ENCODE measurements at places on chromosomes 13 and 19. TPM values are rescaled to one million over a fixed set of nuclear protein-coding genes. Genes with fewer than 3 reads are reported as not detected.

- DNase-seq = no peak
- H3K4me1 ChIP-seq = peaks cover 34% of the 10 kb centered on the region
- no peaks in the 10 kb centered on the region for H3K27me3 ChIP-seq
- H3K27ac ChIP-seq = no peak overlapping the region
Observed at GRCh38 chr13:27258637-27259386, 7.5 kb downstream of the RPL21 start.

Gene PPP1R37
- 17.8 TPM for total RNA-seq

- no peaks in the 10 kb centered on the region for H3K27me3 ChIP-seq
- H3K36me3 ChIP-seq = peaks cover 30% of the 10 kb centered on the region
- H3K4me3 ChIP-seq = no peak overlapping the region
- no peak for DNase-seq
- peaks cover 19% of the 10 kb centered on the region for H3K4me1 ChIP-seq
Observed at GRCh38 chr13:98919566-98919965, 58.3 kb downstream of the DOCK9 start.

DNA sequence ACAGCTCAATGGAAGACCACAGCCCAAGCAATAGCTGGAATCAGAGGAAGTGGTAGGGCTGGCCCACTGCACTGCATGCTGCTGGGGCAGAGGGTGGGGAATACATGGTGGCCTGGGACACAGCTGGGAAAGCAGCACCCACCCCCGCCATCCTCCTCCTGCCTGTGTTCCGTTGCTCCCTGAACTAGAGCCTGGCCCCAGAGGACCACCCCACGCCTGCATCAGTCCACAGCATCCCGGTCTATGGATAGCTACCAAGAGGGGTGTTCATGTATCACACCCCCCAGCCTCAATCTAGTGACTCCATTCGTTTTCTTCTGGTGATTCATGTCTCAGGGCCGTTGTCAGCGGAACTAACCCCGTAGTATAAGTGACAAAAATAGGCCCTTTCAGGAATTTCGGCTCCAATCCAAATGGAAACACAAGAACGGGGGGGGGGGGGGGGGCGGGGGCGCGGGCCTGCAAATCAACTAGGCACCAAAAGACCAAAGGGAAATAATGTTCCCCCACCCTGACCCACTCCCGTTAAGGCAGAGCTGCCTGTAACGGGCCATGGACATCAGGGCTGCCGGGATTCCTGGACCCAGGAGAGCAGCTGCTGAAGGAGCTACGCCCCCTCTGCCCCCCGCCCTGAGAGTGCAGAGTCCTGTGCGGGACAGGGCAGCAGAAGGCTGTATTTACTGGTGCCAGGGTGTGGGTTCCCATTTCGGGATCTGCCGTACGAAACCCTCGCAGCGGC is 18.9 kb upstream of the EPHX3 start:
- DNase-seq = no peak
- H3K4me1 ChIP-seq = no peaks in the 10 kb centered on the region

- no peak overlapping the region for H3K4me3 ChIP-seq
- no peak for DNase-seq
- H3K4me1 ChIP-seq = no peaks in the 10 kb centered on the region
- no peaks in the 10 kb centered on the region for H3K36me3 ChIP-seq
Observed at GRCh38 chr13:32248801-32249200, 66.4 kb downstream of the ZAR1L start.

GRCh38 chr19:41341669-41342490 is 11.8 kb downstream of the TGFB1 start:
- H3K36me3 ChIP-seq = peaks cover 55% of the 10 kb centered on the region
- H3K4me1 ChIP-seq = peaks cover 47% of the 10 kb centered on the region
- no peak for DNase-seq
- no peaks in the 10 kb centered on the region for H3K27me3 ChIP-seq

Gene PSG11
- total RNA-seq = not detected

Gene ADGRE2
- total RNA-seq = 0.44 TPM

DNA sequence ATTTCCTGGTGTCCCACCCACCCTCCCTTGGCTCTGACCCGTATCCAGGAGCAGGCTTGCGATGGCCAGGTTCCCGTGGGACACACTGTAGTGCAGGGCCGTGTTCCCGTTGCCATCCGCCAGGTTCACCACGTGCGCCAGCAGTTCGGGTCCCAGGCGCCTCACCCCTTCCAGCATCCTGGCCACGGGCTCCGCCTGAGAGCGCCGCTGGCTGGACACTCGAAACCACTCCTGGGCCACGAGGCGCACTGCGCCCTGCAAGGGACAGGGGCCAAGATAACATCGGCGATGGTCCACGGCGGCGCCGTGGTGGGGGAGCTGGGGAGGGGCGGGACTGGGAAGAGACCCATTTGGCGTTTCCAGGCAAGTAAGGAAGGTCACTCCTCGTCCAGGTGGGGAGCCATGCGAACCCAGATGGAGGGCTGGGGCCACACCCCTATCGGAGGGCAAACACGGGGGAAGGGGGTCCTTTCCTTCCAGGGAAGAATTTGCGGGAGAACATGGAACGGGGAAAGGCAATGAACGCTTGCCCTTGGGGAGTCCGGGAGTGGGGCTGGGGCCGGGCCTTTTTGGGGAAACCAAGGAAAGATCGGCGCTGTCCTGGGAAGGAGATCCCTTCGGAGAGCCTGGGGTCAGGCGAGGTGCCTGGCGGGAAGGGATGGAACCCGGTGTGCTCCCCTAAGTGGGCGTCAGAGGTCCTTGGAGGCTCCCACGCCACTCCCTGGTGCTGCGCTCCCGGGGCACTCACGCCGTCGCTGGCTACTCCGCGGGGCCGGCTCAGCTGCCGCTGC is 9.9 kb downstream of the KANK3 start:
- no peak for DNase-seq
- H3K27me3 ChIP-seq = peaks cover 6% of the 10 kb centered on the region
- no peak overlapping the region for H3K4me3 ChIP-seq

GRCh38 chr19:35395382-35396199 is 24.7 kb downstream of the GPR42 start:
- no peak overlapping the region for H3K27ac ChIP-seq
- no peaks in the 10 kb centered on the region for H3K36me3 ChIP-seq
- no peaks in the 10 kb centered on the region for H3K27me3 ChIP-seq

- no peak overlapping the region for H3K27ac ChIP-seq
- no peaks in the 10 kb centered on the region for H3K4me1 ChIP-seq
- H3K27me3 ChIP-seq = no peaks in the 10 kb centered on the region
Observed at GRCh38 chr19:18651733-18652132, 14.9 kb downstream of the KLHL26 start.

- H3K27me3 ChIP-seq = no peaks in the 10 kb centered on the region
- DNase-seq = no peak
- no peak overlapping the region for H3K4me3 ChIP-seq
- peaks cover 4% of the 10 kb centered on the region for H3K36me3 ChIP-seq
- no peak overlapping the region for H3K27ac ChIP-seq
- H3K4me1 ChIP-seq = no peaks in the 10 kb centered on the region
Observed at GRCh38 chr13:112531263-112531794, 56.6 kb downstream of the TUBGCP3 start.

DNA sequence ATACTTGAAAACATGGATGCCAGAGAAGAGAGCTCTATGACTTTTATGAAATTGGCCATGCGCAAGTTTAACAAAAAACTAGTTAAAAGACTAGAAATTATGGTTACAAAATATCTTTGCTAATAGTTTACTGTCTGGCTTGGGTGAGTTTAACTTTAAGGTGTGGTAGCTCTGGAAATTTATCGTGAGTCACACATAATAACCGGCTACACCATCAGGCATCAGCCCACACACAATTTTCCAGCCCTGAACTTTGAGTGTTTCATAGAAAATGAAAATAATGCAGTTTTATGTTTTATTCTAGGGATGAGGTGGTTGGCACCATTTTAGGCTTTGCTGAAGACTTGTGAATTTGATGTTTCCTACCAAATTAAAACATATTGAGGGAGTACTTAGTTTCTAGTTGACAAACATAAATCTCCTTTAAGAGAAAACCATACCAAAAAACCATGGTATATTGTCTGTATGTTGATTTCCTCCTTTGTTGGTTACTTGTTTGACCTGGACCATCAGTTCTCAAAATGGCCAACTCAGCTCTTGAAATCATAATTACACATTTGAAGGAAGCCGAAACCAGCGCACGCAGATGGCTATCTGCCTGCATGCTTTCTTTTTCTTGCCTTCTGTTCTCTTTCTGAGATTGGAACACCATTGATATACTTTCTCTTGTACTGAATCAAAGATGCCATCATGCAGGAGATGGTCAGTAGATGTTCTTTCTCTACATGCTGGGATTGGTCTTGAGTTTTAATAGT is 125.1 kb downstream of the AKAP11 start:
- H3K4me1 ChIP-seq = peaks cover 48% of the 10 kb centered on the region
- DNase-seq = no peak
- no peaks in the 10 kb centered on the region for H3K36me3 ChIP-seq
- H3K27me3 ChIP-seq = no peaks in the 10 kb centered on the region
- no peak overlapping the region for H3K27ac ChIP-seq

Gene BRCA2
- total RNA-seq = 12.6 TPM

DNA sequence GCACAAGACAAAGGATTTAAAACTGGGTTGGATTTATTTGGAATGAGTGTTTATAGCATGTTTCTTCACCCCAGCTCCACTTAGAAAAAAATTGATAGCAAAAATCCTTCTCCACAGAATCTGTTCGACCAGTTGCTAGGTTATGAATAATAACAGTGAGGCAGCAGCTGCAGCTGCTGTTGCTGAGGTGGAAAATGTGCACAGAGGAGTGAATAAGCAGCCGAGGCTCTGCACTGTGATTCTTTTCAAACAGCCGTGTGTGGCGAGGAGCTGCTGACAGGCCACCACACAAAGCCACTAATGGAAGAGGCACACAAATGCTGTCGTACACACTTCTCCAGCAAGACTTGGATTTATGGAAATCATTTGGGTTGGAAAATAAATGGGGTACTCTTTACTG is 6.4 kb upstream of the RASL11A start:
- no peak overlapping the region for H3K27ac ChIP-seq
- H3K27me3 ChIP-seq = no peaks in the 10 kb centered on the region
- peaks cover 19% of the 10 kb centered on the region for H3K4me1 ChIP-seq
- DNase-seq = no peak
- peaks cover 5% of the 10 kb centered on the region for H3K36me3 ChIP-seq
- no peak overlapping the region for H3K4me3 ChIP-seq

GRCh38 chr19:15393963-15394362 is 14.4 kb upstream of the AKAP8 start:
- no peaks in the 10 kb centered on the region for H3K4me1 ChIP-seq
- DNase-seq = no peak
- H3K27ac ChIP-seq = no peak overlapping the region

- no peak for DNase-seq
- peaks cover 6% of the 10 kb centered on the region for H3K27me3 ChIP-seq
- H3K4me1 ChIP-seq = no peaks in the 10 kb centered on the region
- H3K36me3 ChIP-seq = no peaks in the 10 kb centered on the region
Observed at GRCh38 chr13:25379011-25379410, 7.2 kb downstream of the ATP8A2 start.

GRCh38 chr13:48235341-48236135 is 2.5 kb downstream of the ITM2B start:
- DNase-seq = no peak
- no peaks in the 10 kb centered on the region for H3K27me3 ChIP-seq
- peaks cover 60% of the 10 kb centered on the region for H3K4me1 ChIP-seq
- H3K4me3 ChIP-seq = peak overlapping the region; percentile 62

DNA sequence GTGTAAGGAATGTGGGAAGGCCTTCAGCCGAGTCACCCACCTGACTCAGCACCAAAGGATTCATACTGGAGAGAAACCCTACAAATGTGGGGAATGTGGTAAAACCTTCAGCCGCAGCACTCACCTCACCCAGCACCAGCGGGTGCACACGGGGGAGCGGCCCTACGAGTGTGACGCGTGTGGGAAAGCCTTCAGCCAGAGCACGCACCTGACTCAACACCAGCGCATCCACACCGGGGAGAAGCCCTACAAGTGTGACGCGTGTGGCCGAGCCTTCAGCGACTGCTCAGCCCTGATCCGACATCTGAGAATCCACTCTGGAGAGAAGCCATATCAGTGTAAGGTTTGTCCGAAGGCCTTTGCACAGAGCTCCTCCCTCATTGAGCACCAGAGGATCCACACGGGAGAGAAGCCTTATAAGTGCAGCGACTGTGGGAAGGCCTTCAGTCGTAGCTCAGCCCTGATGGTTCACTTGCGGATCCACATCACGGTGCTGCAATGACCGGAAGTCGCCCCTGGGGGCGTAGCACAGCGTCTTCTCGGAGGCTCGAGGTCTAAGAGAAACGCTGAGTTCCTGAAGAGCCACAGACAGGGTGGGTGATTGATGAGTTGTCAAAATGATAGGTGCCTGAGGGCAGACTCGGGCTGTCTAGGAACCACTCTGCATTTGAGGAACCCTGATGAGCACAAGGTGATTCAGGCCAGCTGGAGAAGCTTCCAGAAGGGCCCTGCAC is 12.2 kb downstream of the ZSCAN22 start:
- H3K4me1 ChIP-seq = no peaks in the 10 kb centered on the region
- H3K36me3 ChIP-seq = peaks cover 7% of the 10 kb centered on the region
- H3K4me3 ChIP-seq = no peak overlapping the region
- DNase-seq = no peak

Gene ZNF530
- 10.5 TPM for total RNA-seq

All from CD8-positive, alpha-beta memory T cell (primary cell).